Stimulated activated CD8-positive, alpha-beta memory T cell treated with anti-CD3 and anti-CD28 coated beads, Interleukin-12 subunit alpha, Interleukin-12 subunit beta, amount 100 ng/mL, for 4 hours (primary cell): ENCODE measurements at places on chromosomes 1 and 21.

DNA sequence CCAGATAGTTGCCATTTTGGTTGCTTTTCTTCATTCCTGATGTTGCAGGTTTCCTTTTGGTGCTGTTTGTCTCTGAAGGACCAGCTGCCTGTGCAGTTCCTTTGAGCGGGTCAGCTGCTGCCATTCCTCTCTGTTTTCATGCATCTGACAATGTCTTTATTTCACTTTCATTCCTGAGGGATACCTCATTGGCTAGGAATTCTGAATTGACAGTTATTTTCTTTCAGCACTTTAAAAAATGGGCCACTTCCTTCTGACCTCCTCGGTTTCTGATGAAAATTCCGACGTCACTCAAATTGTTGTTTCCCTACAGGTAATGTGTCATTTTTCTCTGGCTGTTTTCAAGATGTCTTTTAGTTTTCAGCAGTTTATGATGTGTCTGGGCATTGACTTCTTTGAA, 24.8 kb downstream of the CCSAP start:
- no peak for DNase-seq

DNA sequence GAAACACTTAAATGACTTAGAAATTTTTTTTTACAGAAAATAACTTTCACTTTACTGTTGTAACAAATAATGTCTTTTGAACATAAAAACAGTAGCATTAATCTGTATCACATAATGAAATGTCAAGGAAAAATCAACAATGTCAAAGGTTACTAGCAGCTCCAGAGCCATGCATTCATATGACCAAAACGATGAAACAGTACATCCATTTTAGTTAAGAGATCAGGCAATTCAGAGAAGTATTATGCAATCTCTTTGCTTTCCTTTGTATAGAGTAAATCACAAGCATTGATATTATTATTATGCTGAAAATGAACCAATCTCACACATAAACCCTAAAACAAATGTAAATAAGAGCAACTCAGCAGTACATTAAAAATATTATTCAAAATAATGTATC, 748.9 kb downstream of the PLA2G4A start:
- DNase-seq, result no peak

DNA sequence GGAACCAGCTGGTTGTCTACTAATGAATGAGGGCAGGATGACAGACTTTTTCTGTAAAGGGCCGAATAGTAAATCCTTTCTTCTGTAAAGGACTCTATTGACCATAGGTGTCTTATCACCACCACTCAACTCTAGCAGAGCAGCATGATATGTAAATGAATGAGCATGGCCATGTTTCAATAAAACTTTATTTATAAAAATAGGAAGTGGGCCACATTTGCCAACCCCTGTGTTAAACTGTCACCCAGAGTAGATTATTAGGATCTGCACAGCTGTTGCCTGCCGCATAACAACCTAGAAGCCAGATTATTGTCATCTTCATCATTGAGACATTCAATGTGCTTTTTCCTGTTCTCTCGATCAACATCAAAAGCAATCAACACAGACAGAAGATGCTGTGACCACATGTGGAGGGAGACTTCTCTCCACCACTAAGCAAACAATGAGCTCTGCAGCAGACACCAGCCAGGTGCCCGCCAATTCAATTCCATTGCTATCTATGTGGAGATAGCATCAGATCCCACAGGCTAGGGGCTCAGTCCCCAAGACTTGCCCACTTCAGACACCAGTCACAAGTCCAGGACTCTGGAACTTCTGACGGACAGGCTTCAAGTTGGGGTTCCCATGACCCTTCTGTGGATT, 6.8 kb upstream of the EFHD2 start:
- DNase-seq, result no peak

GRCh38 chr1:44829506-44830384, 13.3 kb downstream of the PTCH2 start:
- DNase-seq, result no peak

- no peak for DNase-seq
Measured at GRCh38 chr1:162725301-162725837, 65.1 kb upstream of the HSD17B7 start.

GRCh38 chr1:207860531-207860930, 50.4 kb downstream of the CD34 start:
- DNase-seq, result no peak

- no peak for DNase-seq
Measured at GRCh38 chr1:236064674-236065508, at the start of gene NID1. TSS of gene NID1 (minus strand) at chr1:236065090. CDS start at chr1:236065079, 11 bp downstream.

DNA sequence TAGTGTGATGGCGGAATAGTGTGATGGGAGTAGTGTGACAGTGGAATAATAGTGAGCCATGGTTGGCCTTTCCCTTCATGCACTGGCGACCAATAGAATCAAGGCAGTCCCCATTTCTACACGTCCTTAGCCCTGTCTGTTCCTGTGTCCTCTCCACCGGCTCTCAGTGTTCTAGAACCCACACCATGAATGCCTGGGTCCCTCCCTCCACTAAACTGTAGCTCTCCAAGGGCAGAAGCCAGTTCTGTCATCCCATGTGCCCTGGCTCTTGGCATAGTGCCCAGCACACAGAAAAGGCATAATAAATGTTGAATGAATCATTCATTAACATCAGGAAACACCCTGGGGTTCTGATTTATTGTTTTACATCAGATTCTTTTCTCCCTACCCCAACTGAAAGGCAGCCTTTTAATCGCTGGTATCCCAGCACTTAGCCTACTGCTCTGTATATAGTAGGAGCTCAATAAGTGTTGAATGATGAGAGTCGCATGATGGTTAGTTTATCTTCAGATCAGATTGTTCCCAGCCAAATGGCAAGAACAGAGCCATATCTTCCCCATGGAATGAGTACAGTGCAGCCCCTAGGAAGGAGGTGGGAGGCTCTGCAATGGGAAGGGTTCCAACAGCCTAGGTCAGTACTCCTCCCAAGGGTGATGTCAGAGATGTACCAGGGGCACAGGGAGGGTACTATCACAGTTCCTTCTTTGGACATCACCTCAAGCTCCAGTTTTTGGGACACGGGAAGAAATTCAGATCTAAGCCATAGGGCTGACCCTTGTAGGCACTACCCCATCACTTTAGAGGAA, 325.7 kb downstream of the HHAT start:
- DNase-seq, result no peak

DNA sequence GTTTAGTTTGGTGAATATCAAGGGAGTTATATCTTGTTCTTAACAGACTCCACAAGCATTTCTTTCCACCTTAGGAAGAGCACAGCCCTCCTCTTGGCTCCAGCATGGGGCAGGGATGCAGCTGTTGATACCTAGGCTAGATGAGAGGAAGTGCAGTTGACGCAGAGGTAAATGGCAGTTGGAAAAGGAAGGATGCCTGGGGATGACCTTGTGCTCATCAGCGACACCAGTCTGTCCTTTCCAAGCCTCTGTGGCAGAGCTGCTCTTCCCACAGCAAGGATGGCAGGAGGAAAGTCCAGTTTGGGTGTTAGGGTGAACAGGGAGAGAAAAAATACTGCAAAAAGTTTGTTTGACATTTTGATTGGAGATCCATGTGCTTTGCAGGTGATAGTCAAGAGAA, 6.2 kb downstream of the PROX1 start:
- DNase-seq, result no peak
